ENCODE measurements at places on chromosomes 7 and 10. TPM values are rescaled to one million over a fixed set of nuclear protein-coding genes. Genes with fewer than 3 reads are reported as not detected.

The HBP1 gene
- total RNA-seq = 166 TPM

The TMEM213 gene
- not detected for total RNA-seq

The PLEKHS1 gene
- 23.6 TPM for total RNA-seq

The EXOSC1 gene
- 36.7 TPM for total RNA-seq

The FZD8 gene
- 9.5 TPM for total RNA-seq

DNA sequence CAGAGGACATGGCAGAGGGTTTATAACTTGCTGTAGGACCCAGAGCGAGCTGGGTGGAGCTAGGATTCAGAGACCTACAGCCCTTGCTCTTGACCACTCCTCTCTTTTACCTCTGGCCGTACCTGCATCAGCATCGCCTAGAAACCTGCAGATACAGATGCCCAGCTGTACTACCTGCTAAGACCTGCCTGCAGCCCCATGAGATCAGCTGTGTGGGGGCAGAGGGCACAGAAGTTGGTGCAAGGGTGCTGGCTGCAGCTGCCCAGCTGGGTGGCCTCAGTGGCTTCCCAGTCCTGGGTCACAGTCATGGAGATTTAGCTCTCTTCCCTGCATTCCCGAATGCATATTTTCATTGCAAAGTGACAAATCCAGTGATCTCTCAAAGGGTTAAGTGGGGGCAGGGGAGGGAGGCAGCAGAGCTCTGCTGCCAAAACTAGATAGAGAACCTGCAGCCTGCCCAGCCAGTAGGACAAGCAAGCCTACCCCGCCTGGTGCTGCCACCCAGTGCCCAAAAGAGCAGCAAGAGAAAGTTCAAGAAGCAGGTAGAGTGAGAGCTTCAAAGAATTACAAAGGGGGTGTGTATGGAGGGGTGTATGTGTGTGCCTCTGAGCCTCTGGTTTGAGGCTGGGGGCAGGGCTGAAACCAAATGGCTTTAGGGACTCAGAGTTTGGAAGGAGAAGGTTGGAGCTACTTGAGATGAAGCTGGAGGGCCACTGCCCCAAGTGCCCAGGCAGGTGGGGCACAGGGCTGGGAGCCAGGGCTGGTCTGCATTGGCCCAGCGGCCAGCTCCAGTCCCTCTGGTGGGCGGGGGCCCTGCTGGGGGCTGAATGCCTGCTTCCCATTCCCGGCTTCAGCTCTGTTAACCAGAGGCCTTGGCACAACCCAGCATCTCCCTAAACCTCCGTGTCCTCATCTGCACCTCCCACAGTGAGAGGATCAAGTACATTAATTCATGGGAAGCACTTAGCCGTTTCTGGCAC, 6.9 kb downstream of the FAM241B start:
- DNase-seq = no peak

DNA sequence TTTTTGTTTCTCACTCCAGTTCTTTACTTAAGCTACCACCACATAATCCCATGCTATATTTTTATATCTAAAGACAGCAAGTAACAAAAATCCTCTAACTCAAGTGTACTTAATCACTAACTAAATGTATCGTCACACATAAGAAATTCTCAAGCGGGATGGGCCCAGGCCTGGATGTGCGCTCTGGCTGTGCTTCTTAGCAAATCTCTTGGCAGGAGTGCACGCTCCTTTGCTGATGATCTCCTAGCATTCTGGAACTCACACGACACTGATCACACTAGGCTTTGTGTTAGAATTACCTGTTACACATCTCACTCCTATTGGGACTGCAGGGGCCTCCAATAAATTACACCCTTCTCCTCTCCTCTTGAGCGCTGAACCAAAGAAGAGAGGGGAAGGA, 46.7 kb upstream of the CALD1 start:
- no peak for DNase-seq

DNA sequence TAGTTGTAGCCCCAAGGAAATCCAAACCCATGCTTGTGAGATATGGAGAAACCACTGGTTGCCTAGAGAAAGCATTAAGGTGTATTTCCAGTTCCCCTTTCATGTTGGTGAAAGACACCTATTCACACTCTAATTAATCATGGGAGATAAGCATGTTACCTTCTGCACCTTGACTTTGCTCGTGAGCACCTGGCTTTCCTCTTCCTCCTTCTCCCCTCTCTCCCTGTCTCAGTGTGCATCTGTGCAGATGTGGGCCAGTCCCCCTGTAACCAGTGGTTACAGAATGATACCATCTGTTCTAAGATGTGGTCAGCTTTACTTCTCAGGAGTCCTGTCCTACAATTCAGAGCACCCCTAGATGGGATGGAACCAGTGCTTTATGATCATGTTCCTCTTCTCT, 160.6 kb downstream of the LCOR start:
- no peak for DNase-seq

DNA sequence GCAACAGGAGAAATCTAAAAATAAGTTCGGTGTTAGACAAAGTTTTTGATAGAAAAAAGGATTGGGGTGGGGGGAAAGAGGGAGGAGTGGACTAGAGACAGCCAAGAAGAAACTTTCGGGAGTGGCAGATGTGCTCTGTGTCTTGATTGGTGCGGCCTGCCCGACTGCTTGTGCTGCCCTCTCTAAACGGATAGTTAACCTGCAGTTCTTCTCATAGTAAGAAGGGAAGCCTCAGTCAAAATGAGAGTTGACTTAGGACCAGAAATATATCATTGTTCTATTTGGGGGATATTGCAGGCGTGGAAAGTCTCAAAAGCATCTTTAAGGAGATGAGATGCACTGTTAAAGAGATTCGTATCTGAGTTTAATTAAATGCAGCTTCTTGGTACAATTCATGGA, 39.3 kb downstream of the UBE3C start:
- DNase-seq = no peak

DNA sequence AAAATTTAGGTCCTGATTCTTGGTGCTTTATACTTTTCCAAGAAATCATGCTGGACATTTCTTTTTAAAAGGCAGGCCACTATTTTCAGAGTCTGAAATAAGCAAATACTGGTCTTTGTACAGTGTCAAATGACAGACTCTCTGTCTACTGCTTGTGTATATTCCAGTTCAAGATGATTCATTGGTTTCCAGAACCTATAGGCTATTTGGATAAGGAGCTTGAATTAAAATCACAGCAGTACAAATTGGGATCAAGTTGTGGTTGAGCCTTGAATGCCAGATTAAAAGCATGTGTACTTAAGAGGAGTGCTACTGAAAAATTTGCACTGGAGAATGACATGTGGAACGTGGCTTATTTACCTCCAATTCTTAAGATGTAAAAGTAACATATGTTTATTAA, 10.7 kb downstream of the KMT2E start:
- DNase-seq = no peak

DNA sequence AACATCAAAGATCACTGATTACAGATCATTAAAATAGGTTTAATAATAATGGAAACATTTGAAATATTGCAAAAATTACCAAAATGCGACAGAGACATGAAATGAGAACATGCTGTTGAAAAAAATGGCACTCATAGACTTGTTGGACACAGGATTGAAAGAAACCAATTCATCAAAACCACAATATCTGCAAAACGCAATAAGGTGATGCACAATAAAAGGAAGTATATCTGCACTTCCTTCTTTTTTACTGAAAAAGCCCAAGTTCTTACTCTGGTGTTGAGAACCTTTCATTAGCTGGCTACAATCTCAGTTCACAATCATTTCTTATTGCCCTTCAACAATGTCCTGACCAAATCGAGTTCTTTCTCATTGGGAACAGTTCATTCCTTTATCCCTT, 28.7 kb downstream of the TMEM106B start:
- DNase-seq = no peak

- no peak for DNase-seq
Measured at GRCh38 chr10:112195224-112195623, 11.7 kb upstream of the GPAM start.

- no peak for DNase-seq
Measured at GRCh38 chr10:24417053-24417452, 208.1 kb downstream of the KIAA1217 start.

DNA sequence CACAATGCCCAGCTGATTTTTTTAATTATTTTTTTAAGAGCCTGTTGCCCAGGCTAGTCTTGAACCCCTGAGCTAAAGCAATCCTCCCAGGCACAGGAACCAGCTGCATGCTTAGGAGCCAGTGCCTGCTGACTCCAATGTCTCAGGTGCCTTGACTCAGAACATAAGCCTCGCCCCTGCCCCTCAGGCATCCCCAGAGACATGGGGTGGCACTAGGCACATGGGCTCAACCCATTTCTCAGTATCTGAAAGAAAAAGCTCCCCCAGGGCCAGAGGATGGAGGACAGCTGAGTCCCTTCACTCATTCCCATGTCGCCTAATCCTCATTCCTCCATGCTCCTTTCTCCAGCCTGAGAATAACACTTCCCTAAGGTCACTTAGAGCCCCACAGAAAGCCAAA, 39.1 kb downstream of the KCNH2 start:
- DNase-seq = no peak

- no peak for DNase-seq
Measured at GRCh38 chr7:158241919-158242318, 345.7 kb downstream of the PTPRN2 start.

GRCh38 chr10:69730251-69731156, 71.2 kb upstream of the COL13A1 start:
- DNase-seq = no peak

- DNase-seq = no peak
Measured at GRCh38 chr7:44377681-44378421, 52.5 kb upstream of the CAMK2B start.

- no peak for DNase-seq
Measured at GRCh38 chr7:82289152-82289535, 154.4 kb downstream of the CACNA2D1 start.

DNA sequence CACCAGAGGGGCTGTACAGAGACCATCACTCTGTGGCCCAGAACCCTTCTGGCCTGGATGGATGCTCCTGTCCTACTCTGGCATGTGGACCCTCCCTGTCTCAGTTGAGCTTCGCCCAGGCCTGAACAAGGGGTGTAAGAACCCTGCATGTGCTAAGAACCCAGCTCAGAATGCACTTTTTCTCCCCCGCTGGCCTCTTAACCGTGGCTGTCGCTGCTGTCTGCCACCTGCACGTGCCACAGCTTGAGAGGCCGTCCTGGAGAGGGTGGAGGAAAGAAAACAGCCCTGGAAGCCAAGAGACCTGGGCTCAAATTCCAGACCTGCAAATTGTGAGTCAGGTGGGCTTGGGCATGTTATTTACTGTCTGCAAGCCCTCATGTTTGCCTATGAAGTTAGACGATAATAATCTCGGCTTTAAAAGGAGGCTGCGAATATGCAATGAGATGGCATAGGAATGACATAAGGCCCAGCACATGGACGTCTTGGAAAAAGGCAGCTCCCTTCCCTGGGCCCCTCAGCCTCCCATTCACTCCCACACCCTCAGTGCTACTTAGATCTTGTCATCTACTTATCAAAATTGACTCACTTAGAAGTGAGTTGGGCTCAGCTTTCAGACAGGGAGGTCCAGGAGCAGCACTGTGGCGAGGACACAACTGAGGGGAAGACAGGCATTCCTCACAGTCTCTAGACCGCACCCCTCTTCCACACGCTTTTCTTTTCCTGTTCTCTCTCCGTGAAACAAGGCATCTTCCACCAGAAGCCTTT, 31.4 kb downstream of the FIGNL1 start:
- DNase-seq = no peak

DNA sequence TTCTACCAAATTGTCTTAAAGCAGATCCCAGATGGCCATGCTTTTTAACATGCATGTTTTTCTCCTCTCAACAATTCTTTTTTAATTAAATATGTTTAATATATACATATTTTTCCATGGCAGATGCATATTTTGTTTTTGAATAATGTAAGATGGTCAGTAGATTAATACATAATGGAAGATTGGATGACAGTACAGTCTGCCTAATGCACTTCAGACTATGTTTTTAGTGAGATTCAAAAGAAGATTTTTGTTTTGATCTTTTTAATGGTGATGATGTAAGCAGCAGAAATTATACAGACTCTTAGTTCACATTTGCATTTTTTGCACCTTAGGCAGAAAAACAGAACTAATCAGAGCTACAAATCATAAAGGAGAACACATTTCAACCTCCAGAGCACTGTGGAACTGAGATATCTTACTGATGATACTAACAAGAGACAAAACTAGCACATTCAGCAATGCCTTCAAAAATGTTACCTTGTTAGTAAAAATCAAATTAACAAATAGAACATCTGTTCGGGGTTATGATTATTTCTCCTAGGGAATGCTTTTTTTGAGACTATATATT, 203.4 kb downstream of the PHF14 start:
- no peak for DNase-seq

DNA sequence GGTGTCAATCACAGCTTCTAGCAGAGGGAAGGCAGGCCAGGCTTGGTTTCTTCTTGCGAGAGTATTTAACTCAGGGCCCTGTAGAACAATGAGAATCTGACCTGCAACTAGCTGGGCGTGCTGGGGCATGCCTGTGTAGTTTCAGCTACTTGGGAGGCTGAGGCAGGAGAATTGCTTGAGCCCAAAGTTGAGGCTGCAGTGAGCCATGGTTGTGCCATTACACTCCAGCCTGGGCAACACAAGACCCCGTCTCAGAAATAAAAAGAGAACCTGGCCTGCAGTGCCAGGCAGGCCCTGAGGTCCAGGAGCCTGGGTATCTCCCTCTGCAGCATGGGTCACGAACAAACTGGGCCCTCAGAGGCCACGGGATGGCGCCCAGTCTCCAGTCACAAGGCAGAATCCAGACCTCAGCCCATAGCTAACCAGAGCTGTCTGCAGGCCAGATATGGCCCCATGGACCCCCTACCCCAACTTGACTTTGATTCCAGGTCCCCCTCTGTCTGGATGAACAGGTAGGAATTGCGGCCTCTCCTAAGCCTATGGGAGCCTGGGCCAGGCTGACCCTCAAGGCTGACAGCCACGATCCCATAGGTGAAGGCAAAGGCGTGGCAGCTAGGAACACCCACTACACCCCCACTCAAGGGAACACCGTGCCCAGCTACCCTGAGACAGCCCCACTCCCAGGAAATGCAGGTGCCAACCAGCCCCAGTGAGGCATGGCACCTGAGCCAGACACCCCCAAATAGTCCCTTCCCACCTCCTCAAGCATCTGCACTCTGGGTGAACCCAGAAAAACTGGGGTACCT, 102.7 kb upstream of the TNRC18 start:
- DNase-seq = peak; percentile 77

DNA sequence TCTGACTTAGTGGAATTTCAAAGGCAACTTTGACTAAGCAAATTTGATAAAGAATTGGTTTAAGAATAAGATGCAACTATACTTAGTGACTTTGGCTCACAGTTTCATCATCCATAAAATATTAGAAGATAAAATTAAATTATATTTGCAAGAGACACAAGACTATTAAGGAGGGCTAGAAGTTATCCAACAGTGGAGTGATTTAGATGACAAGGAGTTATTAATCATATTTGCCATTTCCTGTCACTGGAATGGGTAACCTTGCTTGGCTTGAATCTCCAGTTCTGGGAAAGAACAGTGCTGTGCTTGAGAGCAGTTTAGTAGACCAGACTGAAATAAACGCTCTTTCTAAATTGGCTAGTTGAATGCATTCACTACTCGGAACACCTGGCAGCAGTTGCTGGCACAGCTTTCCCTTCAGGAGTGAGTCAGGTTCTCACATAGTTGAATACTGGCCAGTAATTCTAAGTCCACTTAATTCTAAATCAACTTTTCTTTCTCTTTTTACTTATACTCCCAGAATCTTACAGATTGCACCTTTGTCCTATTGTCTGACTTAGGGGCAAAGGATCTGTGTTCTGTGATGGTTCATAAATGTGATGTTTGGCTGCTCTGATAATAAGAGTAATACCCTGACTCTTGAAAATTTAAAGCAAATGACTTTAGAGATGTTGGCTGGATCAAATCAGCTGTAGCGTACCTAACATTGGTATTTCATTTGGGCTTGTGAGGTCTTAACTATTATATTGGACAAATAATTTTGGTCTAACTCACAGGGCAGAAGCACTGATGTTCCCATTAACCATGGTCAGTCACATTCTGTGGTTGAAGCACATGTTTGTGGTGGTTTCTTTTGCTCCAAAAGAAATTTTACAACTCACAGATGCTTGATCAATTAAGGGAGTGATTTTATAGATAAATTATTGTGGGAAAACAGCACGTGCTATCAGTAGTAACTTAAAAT, 16.6 kb downstream of the STMP1 start:
- DNase-seq = no peak
